ENCODE measurements at places on chromosomes 1 and 21. TPM values are rescaled to one million over a fixed set of nuclear protein-coding genes. Genes with fewer than 3 reads are reported as not detected.

The KRTAP20-2 gene
- total RNA-seq = not detected

The GFI1 gene
- total RNA-seq = 0.26 TPM

The NR1I3 gene
- total RNA-seq = not detected

The NTMT2 gene
- total RNA-seq = not detected

The S100A5 gene
- total RNA-seq = 0.88 TPM

The SLAMF7 gene
- 1.1 TPM for total RNA-seq

The BCL2L15 gene
- total RNA-seq = 0.86 TPM

The FAM151A gene
- total RNA-seq = 0.15 TPM

The ADGRL4 gene
- not detected for total RNA-seq

The RAB3GAP2 gene
- 13.3 TPM for total RNA-seq

The PGLYRP4 gene
- not detected for total RNA-seq

The GJA8 gene
- not detected for total RNA-seq

The CCDC181 gene
- total RNA-seq = 0.20 TPM

The HNRNPCL1 gene
- total RNA-seq = not detected

The CADM3 gene
- 0.09 TPM for total RNA-seq

The GIPC2 gene
- total RNA-seq = not detected

The PGBD5 gene
- 0.42 TPM for total RNA-seq

The FMO5 gene
- 0.38 TPM for total RNA-seq

The TMEM54 gene
- total RNA-seq = 46.5 TPM

The KCND3 gene
- total RNA-seq = not detected

The TSTD1 gene
- not detected for total RNA-seq

The DCST2 gene
- total RNA-seq = 0.72 TPM

The SPATA1 gene
- 0.75 TPM for total RNA-seq

The A3GALT2 gene
- total RNA-seq = not detected

The CLCNKA gene
- total RNA-seq = not detected

The AURKAIP1 gene
- 179 TPM for total RNA-seq

The LCE2A gene
- total RNA-seq = not detected

The FAM167B gene
- 0.59 TPM for total RNA-seq

The PLPPR4 gene
- not detected for total RNA-seq

The FNDC7 gene
- total RNA-seq = not detected

The SPRR2A gene
- not detected for total RNA-seq

The CD247 gene
- 0.42 TPM for total RNA-seq

The LRIG2 gene
- 3.9 TPM for total RNA-seq

The CEP85 gene
- 10.8 TPM for total RNA-seq

The TGFB2 gene
- 14.4 TPM for total RNA-seq

The C1orf226 gene
- 0.91 TPM for total RNA-seq

The LCE1C gene
- not detected for total RNA-seq

The ADCY10 gene
- total RNA-seq = 0.20 TPM

The MEX3A gene
- total RNA-seq = 2.2 TPM

The FAM110D gene
- total RNA-seq = 0.05 TPM

The CNKSR1 gene
- 0.26 TPM for total RNA-seq

The POLR3C gene
- 35.9 TPM for total RNA-seq

The OLIG2 gene
- not detected for total RNA-seq

The OR6N2 gene
- not detected for total RNA-seq

The KRTAP10-4 gene
- not detected for total RNA-seq

The C1QB gene
- not detected for total RNA-seq
